ENCODE measurements at places on chromosomes 6 and 20.

DNA sequence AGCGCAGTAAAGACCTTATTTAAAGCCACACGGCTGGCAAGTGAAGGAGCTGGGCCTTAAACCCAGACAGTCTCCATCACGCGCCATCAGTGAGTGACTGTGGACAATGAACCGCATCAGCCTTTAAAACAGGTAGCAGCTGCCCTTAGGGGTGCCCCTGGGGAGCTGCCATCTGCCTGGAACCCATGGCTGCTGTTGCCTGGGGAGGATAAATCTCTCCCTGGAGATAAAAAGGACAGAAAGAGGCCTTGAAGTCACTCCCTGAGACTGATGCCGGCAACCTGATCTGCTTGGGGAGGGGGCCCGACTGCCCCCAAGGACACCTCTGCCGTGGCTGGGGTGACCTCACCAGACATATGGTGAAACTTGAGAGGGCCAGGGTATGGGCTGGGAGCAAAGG is 73.5 kb downstream of the PREX1 start:
- DNase-seq = no peak

GRCh38 chr20:16599257-16599656 is 26.0 kb upstream of the KIF16B start:
- DNase-seq = no peak

DNA sequence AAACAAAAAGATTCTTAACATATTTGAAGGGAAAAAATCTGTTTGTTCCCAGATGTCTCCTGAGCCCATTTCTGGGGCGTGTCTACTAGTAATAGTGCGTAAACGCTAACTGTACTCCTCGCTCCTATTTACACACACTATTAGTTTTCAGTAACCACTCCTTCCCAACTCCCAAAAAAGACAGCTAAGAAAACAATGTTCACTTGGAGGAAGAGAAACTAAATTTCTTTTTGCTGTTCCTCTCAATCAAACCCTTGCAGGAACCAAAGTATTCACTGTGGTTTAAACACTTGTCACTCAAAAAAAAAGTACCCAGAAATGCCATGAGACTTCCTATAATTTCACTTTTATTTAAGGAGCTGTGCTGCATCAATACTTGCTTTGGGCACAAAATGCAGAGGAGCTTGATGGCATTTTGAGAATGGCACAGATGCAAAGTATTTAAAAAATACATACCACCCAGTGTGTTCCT is 118.2 kb downstream of the BACH2 start:
- no peak for DNase-seq

GRCh38 chr20:55919956-55920355 is 85.4 kb downstream of the CBLN4 start:
- no peak for DNase-seq

DNA sequence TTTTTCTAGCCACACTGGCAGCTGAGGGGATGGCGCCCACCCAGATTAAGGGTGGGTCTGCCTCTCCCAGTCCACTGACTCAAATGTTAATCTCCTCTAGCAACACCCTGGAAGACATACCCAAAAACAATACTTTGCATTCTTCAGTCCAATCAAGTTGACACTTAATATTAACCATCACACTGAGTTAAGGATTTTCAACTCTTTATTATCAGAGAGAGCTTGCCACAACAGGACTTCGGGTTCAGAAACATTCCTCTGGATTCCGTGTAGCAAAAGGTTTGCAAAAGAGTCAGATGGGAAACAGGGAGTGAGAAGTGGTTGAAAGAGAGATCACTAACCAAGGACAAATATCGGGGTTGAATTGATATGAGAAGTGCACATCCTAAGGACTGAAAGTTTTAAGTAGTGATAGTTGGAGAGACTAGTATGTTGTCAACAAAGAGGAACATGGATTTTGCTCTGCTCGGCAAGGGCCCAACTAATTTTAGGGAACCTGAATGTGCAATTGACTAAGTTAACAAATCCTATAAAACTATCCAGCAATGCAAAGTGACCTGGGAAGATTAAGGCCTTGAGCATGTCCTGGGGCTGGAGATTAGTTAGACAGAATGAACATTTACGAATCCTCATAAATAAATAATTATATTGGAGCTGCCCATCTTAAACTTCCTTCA is 137.0 kb upstream of the TENT5A start:
- DNase-seq = no peak

GRCh38 chr6:51398793-51399192 is 580.1 kb downstream of the TFAP2B start:
- DNase-seq = peak; percentile 20

- no peak for DNase-seq
Measured at GRCh38 chr6:122657601-122658000, 47.4 kb downstream of the PKIB start.

GRCh38 chr20:34558320-34559218 is at the start of gene MAP1LC3A:
MAP1LC3A (plus strand) TSS chr20:34558718; CDS start chr20:34558869, 151 bp downstream.
- no peak for DNase-seq

GRCh38 chr20:41366546-41367392 is at the start of gene EMILIN3:
EMILIN3 (minus strand) TSS chr20:41366818; CDS start chr20:41366634, 184 bp downstream.
- DNase-seq = no peak

DNA sequence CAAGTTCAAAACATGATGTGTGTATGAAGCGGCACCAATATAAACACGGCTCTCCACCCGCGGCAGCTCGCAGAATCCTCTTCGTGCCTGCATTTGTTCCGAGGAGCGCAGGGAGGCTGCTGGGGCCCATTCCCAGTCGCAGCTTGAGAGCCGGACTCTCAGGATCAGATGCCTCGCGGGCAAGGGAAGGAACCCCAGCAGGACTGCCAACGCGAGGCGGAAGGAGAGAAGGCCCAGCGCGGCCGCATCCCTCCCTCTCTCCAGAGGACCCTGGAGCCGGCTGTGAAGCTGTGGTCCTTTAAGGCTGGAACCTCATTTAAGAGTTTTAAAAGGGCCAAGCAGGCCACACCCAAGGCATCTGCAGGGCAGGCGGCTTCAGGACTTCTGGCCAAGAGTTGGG is 44.2 kb upstream of the ZBP1 start:
- DNase-seq = no peak

DNA sequence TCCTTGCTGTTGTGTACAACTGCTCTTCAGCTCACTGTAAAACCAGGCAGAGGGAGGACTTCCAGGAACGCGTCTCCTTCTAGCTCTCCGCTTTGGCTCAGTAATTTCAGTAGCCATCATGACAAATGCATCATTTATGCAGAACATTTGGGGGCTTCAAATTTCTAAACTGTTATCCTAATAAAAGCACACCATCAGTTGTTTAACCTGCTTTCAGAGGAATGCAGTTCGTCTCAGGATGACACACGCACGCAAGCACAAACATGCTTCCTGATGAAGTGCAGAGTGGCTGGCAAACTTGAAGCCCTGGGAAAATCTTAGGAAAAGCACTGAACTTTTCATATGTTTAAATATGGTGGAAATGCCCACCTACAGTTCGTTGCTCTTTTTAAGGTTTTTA is 24.4 kb downstream of the SLC22A23 start:
- no peak for DNase-seq

DNA sequence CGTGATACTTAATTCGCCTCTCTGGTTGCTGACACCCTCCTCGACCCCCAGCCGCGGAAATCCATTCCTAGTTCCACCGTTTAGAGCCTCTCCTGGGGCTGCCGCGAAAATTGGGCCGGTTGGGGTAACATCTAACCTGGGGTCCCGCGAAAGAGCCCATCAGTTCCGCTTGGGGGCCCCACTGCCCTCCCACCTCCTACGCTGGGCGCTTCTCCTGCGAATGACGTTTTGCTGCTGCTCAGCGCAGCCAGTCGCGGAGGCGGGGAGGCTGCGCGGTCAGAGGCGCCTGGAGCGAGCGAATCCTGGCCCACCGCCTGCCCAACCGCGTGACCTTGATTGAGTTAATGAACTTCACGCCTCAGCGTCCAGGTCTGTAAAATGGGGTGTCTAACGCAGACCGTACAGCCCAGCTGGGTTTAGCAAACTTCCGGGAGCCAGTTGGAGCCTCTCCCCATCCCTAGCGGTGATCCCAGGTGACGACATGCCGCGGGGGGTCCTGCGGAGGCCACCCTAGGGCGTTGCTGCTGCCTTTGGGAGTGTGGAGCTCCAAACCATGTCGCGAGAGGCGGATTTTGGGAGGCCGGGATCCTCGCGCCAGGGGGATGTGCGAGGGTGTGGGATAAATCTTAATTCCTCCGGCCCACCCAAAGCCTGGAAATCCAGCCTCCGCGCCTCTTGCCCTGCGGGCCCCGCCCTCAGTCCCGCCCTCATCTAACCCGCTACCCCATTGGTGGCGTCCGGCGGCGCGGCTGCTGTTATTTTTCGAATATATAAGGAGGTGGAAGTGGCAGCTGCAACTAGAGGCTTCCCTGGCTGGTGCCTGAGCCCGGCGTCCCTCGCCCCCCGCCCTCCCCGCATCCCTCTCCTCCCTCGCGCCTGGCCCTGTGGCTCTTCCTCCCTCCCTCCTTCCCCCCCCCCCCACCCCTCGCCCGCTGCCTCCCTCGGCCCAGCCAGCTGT is at the start of gene CDC25B:
TSS of gene CDC25B (plus strand) at position 800 of the 958 bp plus-strand sequence. CDS start 222 bp downstream, outside the sequence.
- DNase-seq = peak; percentile 95

Measured in NAMALWA (cell line).